ENCODE measurements at places on chromosomes 3 and 15.

GRCh38 chr15:87312221-87312620 is 944.3 kb downstream of the NTRK3 start:
- no peak for DNase-seq

DNA sequence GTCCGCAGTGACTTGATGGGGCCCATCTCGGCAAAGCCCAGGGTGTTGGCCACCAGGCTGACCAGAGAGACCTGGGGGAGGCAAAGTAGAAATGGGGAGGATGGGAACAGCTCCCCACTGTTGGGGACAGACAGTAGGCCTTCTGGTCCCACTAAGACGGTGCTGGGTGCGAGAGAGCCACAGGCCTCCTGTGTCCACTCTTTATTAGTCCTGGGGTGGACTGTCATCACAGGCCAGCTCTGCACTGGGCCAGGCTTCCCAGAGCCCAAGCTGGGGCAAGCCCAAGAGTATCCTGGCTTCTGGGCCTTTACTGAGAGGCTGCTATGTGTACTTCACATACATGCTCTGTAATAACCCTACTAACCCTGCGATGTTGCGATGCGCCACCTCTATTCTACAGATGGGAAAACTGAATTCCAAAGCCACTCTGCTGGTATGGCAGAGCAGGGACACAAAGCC is 66.4 kb downstream of the EXOG start:
- DNase-seq = no peak

DNA sequence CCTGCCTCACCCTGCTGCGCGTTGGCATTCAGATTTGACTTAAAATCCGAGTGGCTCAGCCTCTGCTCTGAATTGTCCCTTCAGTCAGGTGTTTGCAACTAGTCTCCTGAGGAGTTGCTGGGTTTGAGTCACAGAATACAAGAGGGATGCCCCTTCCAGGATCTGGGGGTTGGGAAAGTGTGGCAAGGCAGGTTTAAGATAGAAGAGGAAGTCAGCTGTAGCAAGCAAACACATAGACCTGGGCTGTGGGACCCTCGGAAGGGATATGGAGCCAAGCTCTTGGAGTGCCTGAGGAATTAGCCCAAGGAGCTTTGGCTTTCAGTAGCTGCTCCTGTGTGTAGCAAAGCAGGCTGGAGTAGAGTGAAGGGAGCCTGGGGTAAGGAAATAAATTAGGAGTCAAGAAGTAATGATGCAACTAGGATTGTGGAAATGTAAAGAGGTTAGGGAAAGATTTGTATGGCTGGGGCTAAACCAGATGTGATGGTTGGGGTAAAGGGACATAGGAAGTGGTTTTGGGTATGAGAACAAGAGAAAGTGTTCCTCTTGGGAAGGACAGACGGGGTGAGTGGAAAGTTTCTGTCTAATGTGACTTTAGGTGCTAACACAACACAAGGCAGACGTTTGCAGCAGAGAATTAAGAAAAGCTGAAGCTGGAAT is 41.2 kb downstream of the RAB7A start:
- DNase-seq = no peak

- DNase-seq = no peak
Observed at GRCh38 chr15:100461049-100461448, 67.7 kb downstream of the CERS3 start.

DNA sequence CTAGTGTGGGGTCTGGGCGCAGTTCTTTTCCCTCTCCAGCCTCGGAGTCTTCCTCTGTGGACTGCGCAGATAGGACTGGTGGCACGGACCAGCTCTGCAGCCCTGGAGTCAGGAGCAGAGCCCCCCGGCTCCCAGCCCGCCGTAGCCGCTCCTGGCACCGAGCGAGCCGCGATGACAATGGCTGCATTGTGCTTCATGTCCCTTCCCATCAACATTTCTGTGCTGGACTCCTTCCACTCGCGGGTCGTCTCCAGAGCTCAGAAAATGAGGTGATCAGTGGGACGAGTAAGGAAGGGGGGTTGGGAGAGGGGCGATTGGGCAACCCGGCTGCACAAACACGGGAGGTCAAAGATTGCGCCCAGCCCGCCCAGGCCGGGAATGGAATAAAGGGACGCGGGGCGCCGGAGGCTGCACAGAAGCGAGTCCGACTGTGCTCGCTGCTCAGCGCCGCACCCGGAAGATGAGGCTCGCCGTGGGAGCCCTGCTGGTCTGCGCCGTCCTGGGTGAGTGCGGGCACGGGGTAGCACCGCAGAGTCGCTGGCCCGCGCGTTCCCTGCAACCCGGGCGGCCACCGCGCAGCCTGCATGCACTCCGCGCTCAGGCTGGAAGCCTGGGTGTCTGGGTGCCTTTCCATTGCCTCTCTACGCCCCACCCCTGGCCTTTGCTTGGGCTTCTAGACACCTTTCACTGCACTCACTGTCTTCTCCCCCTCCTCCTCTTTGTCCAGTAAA is at the start of gene TF:
TSS of gene TF (plus strand) at position 413 of the 731 bp plus-strand sequence. CDS start at position 461, 48 bp downstream.
- DNase-seq = no peak

DNA sequence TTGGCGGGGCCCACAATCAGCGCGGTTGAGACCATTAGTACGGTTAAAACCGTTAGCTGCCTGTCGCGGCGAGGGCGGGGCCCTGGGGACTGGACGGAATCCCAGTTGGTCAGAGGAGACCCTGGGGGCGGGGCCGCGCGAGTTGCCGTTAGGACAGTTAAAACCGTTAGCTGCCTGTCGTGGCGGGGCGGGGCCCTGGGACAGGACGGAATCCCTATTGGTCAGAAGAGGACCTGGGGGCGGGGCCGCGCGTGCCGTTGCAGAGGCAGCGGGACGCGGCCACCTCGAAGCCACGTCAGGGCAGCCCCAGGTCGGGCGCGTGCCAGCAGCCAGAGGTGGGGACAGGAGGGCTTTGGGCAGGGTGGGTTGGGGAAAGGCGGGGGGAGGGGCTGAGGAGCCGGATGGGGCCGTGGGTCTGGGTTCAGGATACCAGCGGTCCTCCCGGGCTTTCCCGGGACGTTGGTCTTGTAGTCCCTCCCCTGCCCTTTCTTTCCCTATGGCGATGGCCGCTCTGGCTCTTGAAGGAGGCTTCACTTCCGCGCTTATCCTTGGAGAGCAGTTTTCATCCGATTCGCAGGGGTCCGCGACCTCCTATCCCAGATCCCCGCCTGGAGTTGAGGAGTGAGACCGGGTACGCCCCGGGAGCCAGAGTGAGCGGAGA is 28.0 kb downstream of the KLHDC8B start:
- DNase-seq = no peak

DNA sequence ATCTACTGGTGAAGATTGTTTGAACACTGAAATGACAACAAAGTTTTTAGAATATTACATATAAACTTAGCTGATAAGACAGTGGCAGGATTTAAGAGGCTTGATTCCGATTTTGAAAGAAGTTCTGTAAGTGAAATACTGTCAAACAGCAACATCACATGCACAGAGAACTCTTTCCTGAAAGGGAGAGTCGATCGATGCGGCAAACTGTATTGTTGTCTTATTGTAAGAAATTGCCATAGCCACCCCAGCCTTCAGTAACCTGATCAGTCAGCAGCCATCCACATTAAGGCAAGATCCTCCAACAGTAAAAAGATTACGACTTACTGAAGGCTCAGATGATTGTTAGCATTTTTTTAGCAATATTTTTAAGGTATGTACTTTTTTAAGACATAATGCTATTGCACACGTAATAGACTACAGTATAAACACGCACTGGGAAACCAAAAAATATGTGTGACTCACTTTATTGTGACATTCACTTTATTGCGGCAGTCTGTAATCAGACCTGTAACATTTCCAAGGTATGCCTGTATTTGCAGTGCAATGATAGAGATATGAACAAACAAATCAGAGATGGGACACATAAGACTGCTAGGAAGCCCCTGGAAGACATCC is 225.6 kb upstream of the UBE2E1 start:
- no peak for DNase-seq

DNA sequence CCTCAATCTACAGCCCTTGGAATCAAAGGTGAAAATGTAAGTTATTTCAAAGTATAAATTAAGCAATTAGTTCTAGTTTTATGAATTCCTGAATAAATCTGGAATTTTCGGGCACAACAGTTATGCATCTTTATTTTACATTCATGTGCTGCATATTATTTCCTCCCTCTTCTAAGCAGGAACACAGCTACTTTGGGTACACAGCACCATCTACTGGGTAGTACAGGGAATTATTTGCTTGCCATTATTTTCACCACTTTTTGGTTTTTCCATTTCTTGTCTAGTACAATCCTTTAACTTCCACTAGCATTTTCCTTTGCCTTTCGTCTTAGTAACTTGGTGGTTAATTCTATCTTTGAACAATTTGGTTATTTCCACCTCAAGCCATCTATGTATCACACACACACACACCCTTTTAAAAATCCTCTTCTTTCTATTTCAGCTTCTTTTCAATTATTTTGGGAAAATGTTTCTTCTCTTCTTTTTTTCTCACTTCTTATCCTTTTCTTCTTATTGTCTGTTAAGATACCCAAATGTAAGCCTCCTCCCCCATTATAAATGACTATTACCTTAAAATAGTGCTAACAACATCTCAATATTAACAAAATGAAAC is 451.0 kb downstream of the MFSD1 start:
- no peak for DNase-seq

- no peak for DNase-seq
Observed at GRCh38 chr3:48607519-48607918, 1.9 kb downstream of the UQCRC1 start.

DNA sequence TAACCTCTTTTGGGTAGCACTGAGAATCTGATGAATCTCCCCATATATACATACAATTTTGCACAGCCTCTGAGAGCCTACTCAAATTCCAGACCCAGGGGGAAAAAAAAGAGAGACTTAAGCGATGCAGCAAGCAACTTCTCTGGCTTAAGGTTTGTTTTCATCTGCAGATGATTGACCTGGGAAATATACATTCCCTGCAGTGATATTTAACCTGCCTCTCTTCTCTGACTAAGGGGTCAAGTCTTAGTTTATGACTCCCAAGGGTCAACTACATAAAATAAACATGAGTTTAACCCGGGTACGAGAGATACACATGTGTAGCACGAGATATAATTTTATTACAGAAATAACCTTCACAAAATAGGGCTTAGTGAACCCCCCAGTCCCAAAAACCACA is 737.8 kb downstream of the TUSC7 start:
- no peak for DNase-seq

- DNase-seq = no peak
Observed at GRCh38 chr3:109563149-109563548, 225.8 kb upstream of the DPPA4 start.
